ENCODE measurements at places on chromosomes 7 and 10. TPM values are rescaled to one million over a fixed set of nuclear protein-coding genes. Genes with fewer than 3 reads are reported as not detected.

Gene STRIP2
- total RNA-seq: 1.00 TPM

Gene KIF11
- total RNA-seq: 14.6 TPM

Gene ZNF239
- 2.4 TPM for total RNA-seq

Gene SPDYE3
- total RNA-seq: not detected

Data from type B pancreatic cell (in vitro differentiated cells).